ENCODE measurements at places on chromosomes 7 and 10.

DNA sequence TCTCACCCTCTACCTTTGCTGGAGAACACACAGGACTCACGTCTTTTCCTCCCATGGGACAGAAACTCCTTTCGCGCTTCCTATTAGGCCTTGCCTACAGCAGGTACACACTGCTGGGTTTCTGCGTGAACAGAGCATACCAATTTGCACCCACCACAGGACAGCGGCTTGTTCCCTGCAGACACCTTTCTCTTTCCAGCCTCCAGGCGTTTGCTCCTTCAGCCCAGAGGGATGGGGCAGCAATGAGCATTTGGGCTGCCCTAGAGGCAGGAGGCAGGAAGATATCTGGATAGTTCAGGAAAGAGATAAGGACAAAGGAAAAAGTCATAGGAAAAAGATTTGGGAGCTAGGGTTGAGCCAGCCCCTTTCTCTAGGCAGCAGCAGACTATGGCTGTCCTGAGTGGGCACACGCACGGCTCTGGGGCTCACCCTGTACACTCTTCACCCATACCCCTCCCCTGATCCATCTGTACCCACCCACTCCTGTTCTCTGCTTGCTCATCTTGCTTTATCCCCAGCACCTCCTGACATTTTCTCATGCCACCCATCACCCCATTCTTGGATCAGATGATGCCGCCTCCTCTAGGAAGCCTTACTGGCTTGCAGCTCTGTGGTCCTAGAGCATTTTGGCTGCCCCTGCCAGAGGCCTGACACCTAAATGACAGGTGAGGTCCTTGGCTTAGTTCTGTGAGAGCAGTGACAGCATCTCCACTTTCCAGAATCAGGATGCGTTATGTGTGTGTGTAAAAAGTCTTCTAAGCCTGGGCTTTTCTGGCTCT is 40.7 kb upstream of the SPDYE3 start:
- DNase-seq: no peak

DNA sequence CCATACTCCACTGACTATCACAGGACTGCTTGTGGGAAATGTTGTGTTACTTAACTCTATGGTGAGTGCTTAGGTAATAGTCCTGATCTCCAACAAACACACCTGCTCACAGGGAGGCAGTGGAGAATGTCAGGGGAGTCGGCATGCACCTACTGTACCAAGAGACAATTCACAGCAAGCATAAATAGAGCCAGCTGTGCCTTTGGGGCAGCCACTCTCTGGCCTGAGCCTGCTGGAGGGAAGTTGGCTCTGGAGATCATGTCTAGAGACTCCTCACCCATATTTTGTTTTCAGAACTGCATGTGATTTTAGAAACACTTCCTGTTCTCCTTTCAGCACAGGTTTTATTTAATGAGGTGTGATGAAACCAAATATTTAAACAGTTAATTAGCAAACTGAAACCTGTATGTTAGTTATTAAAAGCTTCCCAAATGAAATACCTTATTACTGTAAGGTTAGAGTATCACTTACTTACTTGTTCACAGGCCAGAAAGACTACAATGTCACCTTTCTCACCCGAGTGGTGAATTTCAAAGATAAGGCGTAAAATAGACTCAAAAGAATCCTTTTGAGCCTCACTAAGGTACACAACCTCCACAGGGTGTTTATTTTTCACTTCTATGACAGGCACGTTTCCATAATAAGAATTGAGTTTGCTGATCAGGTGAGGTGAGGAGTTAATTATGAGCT is 21.8 kb downstream of the DHX32 start:
- DNase-seq: no peak

- DNase-seq: no peak
Measured at GRCh38 chr10:26455567-26456315, 17.6 kb downstream of the APBB1IP start.

DNA sequence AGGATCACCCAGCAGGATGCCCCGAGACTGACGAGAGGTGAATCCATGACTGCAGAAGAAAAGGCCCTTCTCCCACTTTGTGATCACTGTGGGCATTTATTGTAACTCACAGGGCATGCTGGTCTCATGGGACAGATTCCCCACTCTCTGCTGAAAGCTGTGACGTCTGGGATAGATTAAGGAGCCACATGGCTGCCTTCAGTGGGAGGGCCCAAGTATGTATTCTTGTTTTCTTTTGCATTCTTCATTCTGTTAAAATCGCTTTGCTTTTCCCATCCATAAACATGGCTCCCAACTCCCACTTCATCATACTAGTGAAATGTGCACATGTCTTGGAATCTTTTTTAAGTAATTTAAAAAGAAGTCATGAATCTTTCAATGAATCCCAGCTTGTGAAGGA is 67.2 kb downstream of the FAM107B start:
- DNase-seq: no peak

DNA sequence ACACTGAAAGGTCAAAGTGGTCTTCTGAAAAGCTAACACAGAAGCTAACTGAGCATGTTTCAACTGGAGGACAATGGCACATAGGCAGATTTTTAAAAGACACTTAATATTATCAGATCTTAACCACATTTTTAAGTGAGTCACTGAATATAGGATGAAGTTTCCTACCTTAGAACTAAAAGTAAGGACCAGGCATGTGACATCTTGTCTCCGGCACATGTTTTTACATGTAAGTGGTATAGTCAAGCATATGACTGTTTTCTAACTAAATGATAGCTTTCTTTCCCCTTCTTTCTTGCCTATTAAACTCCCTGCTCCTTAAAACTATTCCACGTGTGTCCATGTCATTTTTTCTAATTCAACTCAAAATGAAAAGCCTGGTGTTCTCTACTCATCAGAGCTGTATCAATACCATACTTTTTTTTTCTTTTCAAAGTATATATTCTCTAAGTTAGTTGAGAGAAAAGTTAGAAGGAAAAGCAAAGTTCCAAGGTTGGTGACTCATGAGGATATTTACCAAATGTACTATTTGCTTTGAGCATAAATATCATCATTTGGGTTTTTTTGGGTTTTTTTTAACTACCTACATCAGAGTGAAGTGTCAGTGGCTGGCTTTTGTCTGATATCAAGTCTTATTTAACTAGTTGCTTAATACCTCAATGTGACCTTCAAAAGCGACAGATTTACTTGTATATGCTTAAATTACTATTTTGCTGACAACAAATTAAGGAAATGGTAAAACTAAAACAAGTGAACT is 127.5 kb downstream of the CRPPA start:
- DNase-seq: no peak

- DNase-seq: no peak
Measured at GRCh38 chr10:120422457-120422856, 34.6 kb upstream of the PLPP4 start.

GRCh38 chr7:1514407-1514806 is 10.2 kb upstream of the INTS1 start:
- DNase-seq: no peak

DNA sequence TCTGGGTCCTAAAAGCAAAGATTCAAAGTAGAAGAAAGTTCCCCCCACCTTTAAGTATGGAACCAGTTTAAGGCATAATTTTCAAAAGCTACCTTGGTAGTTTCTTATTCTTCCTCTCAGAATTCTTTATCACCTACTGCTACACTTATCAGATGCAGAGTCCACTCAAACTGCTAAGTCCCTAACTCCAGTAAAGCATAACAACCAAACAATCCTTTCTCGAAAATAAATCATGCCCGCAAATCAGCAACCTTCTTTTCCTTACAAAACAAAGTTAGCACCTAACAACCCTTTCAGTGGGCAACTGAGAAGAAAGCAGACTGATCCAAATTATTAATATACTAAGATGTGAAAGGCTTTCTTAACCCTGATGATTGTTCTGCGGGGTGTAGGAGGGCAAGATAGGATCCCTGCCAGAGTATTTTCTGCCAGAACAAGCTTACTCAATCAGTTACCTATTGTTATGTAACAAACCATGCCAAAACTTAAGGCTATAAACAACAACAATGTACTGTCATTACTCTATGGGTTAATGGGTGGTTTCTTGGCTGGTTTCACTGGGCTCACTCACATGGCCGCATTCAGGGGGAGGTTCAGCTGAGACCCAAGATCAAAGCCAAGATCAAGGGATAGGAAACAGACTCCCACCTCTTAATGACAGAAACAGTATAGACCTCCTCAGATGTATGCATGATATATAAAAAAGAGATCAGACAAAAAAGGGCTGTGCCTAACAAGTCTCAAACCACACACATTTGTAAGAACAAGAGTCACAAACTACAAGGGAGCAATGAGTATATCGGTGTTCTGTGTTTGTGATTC is 42.0 kb downstream of the CCDC6 start:
- DNase-seq: no peak

DNA sequence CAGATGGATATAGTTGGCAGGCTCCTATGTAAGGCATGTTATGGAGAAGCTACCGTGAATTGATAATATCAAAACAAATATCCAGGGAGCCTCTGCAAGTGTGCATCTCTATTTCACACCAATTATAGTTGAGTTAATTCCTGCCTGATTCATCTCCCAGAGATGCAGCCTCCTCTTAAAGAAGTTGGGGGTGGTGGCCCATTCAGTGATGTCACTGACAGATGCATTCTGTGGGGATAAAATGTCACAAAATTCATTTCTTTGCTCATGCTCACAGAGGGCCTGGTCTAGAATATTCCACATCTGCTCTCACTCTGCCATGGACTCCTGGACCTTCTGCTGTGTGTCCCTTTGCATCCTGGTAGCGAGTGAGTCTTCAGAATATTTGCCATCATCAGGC is 189.1 kb upstream of the PRSS1 start:
- no peak for DNase-seq

- no peak for DNase-seq
Measured at GRCh38 chr10:50332108-50332842, 81.0 kb upstream of the ASAH2 start.

GRCh38 chr7:1114505-1114904 is 26.6 kb downstream of the GPER1 start:
- no peak for DNase-seq

DNA sequence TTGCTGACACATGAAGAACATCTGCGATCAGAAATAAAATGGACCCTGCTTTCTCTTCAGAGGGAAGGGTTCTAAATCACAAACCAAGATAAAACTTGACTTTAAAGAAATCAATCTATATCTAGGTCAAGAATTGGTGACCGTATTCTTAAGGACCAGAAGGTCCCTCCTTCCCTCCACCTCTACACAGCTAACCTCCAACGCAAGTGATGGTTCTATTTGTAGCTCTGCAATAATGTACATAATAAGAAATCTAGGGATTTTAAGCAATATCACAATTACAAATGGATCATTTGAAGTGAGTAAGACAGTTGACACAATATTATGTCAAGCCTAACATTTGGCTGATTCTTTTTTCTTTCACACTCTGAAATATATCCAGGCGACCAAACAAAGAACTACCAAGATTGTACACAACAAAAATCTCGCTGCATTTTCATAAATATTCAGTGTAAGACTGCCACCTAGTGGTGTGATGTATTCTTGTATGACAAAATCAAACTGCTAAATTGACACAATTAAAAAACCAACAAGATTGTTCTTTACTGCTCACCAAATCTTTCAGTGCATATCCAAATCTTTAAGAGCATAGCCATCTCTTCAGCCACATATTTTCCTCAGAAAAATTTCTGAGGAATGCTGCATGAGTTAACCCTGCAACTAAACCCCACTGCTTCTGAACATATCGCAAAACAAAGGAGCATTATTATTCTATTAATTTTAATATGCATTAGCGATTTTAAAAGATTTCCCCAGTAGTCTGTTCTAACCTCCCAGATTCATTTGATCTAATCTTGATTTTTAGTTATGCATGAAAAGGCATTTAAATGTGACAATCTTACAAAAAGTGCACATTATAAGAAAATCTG is 44.5 kb downstream of the ICA1 start:
- no peak for DNase-seq

GRCh38 chr10:21020545-21020944 is 123.4 kb upstream of the NEBL start:
- peak; percentile 36 for DNase-seq

DNA sequence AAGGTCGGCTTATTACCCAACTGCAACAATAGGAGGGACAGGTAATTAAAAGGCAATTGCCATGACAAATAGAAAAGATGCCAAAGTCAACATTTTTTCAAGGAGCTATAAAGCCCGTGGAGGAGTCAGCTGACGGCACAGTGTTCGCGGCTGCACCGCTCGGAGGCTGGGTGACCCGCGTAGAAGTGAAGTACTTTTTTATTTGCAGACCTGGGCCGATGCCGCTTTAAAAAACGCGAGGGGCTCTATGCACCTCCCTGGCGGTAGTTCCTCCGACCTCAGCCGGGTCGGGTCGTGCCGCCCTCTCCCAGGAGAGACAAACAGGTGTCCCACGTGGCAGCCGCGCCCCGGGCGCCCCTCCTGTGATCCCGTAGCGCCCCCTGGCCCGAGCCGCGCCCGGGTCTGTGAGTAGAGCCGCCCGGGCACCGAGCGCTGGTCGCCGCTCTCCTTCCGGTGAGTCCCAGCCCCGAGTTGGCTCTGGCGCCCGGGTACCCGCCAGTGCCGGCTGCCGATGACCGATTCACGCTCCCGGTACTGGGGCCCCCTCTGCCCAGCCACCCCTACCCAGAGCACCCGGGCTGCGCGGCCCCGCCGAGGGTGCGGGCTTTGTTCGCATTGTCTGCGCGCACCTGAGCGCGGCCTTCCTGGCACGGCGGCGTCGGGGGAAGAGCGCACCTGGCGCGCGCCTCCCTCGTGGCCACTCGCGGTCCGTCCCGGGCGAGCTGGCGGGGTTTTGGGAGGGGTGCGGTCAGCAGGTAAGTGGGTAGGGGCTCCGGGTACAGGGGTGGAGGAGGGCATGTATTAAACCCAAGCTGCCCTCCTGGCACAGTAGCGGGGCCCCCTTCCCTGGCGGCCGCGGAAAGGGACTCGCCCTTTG is at the start of gene VWA2:
Gene VWA2, plus strand, starts transcription at position 138 of the 877 bp plus-strand sequence. CDS start 9,460 bp downstream, outside the sequence.
- peak; percentile 60 for DNase-seq

- no peak for DNase-seq
Measured at GRCh38 chr7:129804890-129805719, 147.7 kb downstream of the UBE2H start.

- DNase-seq: no peak
Measured at GRCh38 chr7:121116396-121116795, 127.9 kb downstream of the CPED1 start.

- no peak for DNase-seq
Measured at GRCh38 chr10:93766918-93767317, 9.2 kb downstream of the LGI1 start.

- peak; percentile 23 for DNase-seq
Measured at GRCh38 chr10:103759100-103759781, 96.1 kb downstream of the SH3PXD2A start.

DNA sequence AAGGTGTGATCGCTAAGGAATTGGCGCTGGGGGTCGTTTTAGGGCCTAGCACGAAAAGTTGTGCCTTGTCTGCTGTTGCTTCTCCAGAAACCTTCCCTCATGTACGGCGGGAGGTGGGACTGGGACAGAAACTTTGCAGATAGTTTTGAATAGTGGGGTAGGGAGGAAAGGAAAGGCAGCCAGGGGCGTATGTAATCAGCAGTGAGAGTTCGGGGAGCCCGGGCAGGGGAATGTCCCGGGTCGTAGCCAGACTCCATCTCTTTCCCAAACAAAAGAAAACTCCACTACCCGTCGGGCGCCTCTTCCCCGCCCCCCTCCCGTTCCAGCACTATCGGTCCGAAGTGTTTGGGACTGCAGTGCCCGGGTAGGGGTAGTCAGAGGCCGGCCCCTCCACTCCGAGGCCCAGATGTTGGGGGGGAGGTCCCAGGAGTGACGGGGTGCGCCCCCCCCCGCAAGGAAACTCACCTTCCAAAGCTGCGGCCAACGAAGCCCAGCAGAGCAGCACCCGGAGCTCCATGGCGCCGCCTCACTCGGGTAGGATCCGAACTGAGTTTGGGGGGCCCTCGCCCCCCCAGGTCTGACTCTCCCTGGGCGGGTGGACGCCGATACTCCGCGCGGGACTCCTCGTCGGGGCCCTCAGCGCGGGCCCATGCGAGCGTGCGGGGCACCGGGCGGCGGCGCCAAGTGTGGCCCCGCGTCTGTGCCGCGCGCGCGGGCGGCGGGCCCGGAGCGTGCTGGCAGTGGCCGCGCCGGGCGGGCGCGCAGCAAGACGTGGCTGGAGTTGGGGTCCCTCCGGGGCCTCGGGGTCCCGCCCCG is 601 bp downstream of the EPHB4 start:
- DNase-seq: no peak
